Activated CD4-positive, alpha-beta T cell treated with anti-CD3 and anti-CD28 coated beads, Interleukin-10, Interleukin-2, amounts not matched to agents 100 ng/mL and 50 ng/mL, durations not matched to agents 16 hours and 8 hours (primary cell): ENCODE measurements at places on chromosomes 6 and 20.

DNA sequence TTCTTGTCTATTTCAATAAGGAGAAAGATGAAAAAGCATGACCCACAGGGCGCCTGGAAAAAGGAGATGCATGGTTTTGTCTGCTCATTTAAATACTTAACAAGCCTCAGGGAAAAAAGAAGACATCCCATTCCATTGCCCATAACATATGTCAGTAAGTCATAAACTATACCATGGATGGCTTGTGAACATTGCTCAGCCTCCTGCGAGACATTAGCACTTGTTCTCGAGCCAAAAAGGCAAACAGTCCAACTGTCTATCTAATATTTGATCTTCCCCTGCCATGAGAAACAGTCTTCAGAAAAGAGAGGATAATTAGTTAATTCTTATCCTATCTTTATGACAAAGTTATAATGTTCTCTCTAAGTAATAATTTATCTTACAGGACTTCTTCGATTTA is 527.4 kb downstream of the HACE1 start:
- no peak for DNase-seq

DNA sequence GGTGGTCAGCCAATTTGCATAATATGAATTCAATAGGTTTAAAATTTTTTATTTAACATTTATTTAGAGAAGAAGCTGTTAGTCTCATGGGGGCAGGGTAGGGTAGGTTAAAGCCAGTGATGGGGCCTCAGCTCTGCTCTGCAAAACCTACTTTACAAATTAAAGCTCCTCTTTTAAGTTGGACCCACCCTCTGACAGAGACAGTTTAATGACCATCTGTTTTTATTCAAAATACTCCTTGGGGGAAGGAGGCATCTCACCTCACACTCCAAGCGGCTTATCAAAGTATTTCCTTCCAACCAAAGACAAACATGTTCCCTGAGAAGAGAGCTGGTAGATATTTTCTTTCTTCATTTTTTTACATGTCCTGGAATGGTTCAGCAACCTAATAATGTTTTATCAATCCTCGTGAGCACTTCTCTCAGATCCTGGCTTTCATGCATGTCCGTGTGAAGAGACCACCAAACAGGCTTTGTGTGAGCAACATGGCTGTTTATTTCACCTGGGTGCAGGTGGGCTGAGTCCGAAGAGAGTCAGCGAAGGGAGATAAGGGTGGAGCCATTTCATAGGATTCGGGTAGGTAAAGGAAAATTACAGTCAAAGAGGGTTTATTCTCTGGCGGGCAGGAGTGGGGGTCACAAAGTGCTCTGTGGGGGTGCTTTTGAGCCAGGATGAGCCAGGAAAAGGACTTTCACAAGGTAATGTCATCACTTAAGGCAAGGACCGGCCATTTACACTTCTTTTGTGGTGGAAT is 184.7 kb downstream of the GJA1 start:
- DNase-seq: no peak

GRCh38 chr6:36358226-36358915 is 21.7 kb upstream of the BNIP5 start:
- no peak for DNase-seq

DNA sequence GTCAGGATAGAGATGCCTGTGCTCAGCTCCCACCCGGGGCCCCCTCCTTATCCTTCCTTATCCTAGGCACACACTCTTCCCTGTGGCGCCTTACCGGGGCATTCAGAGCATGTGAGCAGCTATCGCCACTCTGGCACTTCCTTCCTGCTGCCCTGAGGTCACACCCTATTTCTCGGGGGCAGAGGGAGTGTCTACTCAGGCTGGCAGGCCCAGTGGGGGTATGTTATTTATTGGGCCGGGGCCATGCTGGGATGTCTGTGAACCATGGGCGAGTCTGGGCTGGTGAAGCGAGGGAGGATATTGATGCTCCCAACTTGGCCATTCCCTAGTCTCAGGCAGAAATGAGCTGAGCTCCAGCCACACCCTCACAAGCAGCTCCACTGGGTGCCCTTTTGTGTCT is 3.9 kb upstream of the LY6G6D start:
- DNase-seq: no peak

GRCh38 chr20:46872328-46873211 is 22.1 kb upstream of the EYA2 start:
- DNase-seq: no peak

GRCh38 chr20:23832775-23833513 is 6.4 kb upstream of the CST2 start:
- no peak for DNase-seq

- DNase-seq: no peak
These were observed 1.4 kb upstream of the MARCKS start for GRCh38 chr6:113855500-113856374.

GRCh38 chr20:58670659-58671058 is 19.6 kb downstream of the STX16 start:
- DNase-seq: no peak
